Stimulated activated CD4-positive, alpha-beta T cell treated with anti-CD3 and anti-CD28 coated beads, Interleukin-1b, Interleukin-23, amount 100 ng/mL, for 24 hours (primary cell): ENCODE measurements at places on chromosomes 2 and 18.

GRCh38 chr2:171345971-171346722, 87.6 kb downstream of the METTL8 start:
- DNase-seq, result no peak

DNA sequence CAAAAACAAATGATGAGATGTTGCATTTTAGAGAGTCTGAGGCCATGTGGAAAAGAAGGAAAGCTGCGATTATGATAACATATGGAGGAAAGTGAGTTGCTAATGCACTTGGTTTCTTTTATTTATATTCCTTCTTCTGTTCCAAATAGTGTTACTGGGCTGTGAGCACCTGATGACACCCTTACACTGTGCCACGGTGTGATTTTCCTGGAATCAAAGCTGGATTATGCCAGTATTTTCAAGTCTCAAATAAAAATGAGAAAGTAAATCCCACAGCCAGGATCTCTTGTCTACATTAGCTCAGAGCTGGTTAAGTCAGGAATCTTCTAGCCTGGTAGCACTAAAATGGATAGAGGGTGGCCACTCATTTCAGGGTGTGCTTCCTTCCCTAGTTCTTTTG, 670.8 kb downstream of the TDRD15 start:
- DNase-seq, result no peak

DNA sequence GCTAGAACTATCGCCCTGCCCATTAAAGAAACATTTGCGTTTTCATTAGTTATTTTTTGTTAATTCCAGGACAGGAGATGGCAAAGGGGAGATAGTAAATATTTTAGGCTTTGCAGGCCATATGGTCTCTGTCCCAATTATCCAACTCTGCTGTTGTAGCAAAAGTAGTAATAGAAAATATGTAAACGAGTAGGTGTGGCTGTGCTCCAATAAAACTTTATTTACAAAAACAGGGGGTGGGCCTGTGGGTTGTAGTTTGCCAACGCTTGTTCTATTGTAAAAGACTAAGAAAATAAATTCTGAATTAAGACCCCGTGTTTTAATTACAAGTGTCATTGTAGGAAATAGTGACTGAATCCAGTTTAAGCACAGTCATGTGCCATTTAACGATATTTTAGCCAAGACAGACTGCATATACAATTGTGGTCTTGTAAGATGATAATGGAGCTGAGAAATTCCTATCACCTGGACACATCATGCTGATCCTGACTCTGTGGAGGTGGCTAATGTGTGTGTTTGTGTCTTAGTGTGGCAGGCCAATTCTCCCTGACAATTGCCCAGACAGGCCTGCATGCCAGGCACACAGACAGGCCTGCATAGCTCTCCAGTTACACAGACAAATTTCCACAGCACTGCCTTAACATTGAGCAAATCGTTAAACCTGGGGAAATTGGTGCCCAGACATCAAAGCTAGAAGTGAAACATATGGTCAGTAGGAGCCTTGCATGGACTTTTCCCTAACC, 76.4 kb downstream of the SKA1 start:
- no peak for DNase-seq

DNA sequence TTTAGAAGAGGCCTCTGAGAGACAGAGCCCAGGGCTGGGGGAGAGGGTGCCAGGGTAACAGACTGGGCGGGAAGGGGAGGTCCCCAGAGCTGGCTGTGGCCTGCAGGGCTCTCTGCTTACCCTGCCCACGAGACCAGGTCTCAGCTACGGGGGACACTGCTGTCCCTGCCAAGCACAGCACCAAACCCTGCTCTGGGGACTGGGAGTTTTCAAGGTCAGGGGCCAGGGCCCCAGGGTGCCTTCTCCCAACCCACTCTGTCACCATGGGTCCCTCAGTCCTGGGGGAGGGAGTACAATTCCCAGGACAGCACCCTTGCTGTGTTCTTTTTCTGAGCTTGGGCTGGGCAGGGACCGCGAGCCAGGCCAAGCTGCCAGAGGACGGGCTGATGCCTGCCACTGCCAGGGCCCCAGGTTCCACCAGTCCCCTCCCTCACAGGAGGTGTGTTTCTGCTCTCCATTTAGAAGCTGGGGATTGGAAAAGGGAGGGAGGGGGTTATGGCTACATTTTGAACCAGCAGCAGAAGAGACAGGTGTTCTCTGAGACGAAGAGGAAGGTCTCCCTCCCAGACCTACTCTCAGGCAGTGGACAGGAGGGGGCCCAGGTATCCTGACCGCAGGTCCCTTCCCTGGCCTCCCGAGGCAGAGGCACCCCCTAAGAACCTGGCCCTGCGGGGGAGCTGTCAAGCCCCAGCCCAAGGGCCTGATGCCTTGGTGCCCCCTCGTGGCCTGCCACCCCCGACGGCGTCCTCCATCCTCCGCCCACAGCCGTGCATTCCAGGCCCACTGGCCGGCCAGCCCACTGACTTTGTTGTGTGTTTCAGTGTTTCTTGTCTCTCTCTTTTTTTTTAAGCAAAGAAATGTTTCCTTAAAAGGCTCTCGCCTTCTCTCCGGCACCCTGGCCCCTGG, 80.4 kb downstream of the TNS1 start:
- DNase-seq, result no peak

- DNase-seq, result no peak
These were observed 453.4 kb downstream of the TGIF1 start for GRCh38 chr18:3903337-3903736.
